ENCODE measurements at places on chromosomes 11 and 22.

- DNase-seq: no peak
These were observed 397.5 kb downstream of the ETS1 start for GRCh38 chr11:128189823-128190222.

GRCh38 chr11:35911013-35911412 is 32.8 kb upstream of the LDLRAD3 start:
- no peak for DNase-seq

GRCh38 chr22:45317551-45318167 is 7.9 kb downstream of the FAM118A start:
- no peak for DNase-seq

GRCh38 chr22:39833093-39833492 is 60.5 kb downstream of the ENTHD1 start:
- DNase-seq: no peak

- DNase-seq: no peak
These were observed 39.3 kb downstream of the AMBRA1 start for GRCh38 chr11:46554213-46555147.
